ENCODE measurements at places on chromosomes 7 and 10.
A peak's percentile ranks its signal among the peaks of the same experiment; 100 is the strongest.

GRCh38 chr7:3292694-3293093 is 8.4 kb upstream of the SDK1 start:
- DNase-seq, result no peak

GRCh38 chr10:44968500-44969400 is 9.1 kb downstream of the RASSF4 start:
- no peak for DNase-seq

- DNase-seq, result no peak
Measured at GRCh38 chr10:3215153-3215775, 42.7 kb upstream of the PITRM1 start.

- peak; percentile 22 for DNase-seq
Measured at GRCh38 chr10:77763453-77764430, 126.1 kb upstream of the KCNMA1 start.

- DNase-seq, result peak; percentile 44
Measured at GRCh38 chr10:115879372-115880089, 393.5 kb downstream of the GFRA1 start.

GRCh38 chr10:96287392-96288105 is 16.2 kb upstream of the BLNK start:
- peak; percentile 78 for DNase-seq

DNA sequence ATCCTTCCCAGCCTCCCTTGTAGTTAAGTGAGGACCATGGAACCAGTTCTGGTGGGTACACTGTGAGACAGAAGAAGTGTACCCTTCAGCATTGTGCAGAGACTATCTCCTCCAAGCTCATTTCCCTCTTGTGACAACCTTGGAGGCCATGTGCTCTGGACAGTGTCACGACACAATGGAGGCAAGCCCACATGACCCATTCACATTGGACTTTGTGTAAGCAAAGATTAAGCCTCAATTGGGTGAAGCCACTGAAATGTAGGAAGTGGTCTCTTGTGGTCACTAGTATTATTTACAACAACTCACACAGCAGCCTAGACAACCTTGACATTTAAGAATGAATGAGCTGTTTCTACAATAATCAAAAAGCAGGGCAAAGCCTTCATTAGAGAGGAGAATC is 124.2 kb downstream of the INHBA start:
- DNase-seq, result no peak

DNA sequence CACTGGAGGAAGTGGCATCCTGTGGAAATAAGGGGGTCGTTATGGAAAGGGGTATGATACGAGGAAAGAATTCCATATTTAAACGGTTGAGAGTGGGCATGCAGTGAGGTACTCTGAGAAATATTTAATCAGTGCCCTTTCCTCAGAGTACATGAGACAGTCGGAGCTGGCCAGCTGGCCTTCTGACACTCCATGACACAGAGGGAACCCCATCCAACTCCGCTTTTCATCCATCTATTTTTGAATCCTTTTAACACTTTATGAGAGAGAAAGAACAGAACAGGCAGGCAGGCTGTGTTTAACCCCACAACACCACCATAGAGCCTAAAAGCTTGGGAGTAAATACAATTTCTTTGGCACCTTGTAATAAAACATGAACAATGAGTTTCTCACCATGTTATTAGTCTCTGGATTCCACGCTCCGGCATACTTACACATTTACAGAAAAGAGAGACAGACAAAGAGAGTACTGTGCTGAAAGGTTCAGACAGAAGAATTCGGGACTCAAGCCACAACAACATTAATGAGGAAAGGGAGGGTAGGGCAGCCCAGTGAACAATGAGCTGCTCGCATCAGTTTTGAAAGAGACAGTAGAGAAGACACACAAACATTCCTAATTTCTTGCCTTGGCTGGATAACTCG is 124.2 kb upstream of the PDLIM1 start:
- DNase-seq, result peak; percentile 60

- peak; percentile 70 for DNase-seq
Measured at GRCh38 chr7:151086802-151087244, 548 bp downstream of the AGAP3 start.

DNA sequence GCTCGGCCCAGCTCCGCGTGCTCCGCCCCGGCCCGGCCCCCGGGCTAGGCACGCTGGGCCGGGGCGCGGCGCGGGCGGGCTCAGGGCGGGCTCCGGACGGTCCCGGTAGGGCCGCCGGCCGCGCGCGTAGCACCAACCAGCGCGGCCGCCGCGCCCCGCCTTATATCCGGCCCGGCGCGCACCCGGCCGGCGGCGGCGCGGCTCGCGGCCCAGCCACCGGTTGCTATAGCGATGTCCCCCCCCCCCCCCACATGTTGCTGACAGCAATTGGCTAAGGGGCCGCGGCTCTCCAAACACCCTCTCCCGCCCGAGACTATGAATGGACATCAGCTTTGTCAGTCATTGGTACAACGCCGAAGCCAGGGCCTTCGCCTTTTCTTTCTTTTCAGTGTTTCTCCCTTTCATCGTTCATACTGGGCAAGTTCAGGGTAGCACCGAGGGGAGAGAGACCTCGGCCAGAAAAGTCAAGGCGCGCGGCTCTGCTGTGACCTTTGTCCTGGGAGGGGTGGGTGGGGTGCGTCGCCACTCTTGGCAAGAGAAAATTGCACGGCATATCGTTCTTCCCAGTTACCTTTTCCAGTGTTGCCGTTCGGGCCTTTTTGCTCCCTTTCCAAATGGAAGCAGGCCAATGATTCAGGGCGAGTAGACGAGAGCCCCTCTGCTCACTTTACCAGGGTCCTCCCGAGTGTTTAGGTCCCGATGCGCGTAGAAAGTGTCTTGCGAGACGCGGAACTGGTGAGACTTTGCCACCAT is 354.2 kb downstream of the DNAJB6 start:
- DNase-seq, result peak; percentile 91

DNA sequence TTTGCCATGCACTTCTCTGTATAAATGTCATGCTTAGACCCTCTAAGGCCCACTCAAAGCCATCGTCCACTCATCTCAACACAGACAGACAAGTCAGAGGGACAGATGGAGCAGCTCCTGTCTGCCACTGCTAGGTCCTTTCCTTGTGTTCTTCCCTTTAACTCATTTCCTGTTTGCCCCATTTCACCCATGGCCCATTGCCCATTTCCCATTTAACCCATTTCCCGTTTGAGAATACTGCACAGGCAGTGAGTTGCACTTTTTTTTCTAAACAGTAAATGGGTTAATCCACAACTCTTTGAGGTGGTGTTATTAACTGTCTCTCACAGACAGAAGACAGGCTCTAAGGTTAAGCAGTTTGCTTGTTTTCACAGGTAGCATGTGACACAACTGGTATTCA is 179.3 kb downstream of the NPSR1 start:
- no peak for DNase-seq

GRCh38 chr7:102273749-102274712 is 12.6 kb upstream of the SH2B2 start:
- no peak for DNase-seq

- no peak for DNase-seq
Measured at GRCh38 chr7:90580051-90580450, 16.1 kb upstream of the CDK14 start.

DNA sequence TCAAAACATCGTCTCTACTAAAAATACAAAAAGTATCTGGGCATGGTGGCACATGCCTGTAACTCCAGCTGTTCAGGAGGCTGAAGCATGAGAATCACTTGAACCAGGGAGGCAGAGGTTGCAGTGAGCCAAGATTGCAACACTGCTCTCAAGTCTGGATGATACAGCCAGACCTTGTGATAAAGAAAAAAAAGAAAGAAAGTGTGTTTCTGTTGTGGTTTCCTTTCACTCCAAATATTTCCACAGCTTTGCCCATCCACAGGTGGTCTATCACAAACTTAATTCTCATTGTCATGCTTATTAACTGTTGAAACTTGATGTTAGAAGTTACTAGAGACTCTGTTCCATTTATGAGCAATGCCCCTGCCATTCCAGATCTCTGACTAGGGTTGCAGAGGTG is 316.0 kb upstream of the SEMA3C start:
- DNase-seq, result no peak

DNA sequence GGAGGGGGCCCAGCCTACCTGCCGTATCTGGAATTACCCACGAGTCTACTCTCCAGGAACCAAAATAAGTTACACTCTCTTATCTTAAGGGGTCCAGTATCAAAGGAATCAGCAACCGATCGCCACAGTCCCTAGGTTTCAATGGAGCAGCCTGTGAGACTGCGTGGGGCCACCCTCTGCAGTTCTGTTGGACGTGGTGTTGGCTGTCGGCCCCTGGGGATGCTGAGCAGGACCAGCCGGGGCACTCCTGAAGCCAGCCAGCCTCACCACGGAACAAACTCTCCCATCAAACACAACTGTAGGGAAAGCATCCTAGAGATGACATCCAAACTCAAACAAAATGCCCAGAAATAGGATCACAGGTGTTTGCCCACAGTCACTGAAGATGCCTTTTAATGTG is 25.5 kb upstream of the ABLIM1 start:
- no peak for DNase-seq

- peak; percentile 64 for DNase-seq
Measured at GRCh38 chr10:112797197-112797596, 152.8 kb upstream of the TCF7L2 start.

GRCh38 chr10:124917428-124918190 is 24.3 kb upstream of the ZRANB1 start:
- DNase-seq, result peak; percentile 86

DNA sequence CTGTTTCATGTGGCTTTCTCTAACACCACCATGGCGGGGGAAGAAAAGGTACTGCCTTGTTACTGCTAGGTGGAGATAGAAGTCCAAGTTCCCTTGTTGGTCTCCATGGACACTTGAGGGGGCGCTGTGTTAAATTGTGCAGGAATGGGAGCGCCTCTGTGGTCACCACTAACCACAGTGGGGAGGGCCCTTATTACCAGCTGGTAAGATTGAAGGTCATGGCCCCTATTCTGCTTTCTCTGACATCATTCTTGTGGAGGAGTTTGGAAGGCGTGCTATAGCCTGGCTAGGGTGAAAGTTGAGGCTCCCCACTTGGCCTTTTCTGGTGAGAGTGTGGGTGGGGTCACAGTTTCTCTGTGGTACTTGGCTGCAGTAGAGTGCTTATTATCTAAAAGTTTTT is 14.9 kb upstream of the MXI1 start:
- no peak for DNase-seq

DNA sequence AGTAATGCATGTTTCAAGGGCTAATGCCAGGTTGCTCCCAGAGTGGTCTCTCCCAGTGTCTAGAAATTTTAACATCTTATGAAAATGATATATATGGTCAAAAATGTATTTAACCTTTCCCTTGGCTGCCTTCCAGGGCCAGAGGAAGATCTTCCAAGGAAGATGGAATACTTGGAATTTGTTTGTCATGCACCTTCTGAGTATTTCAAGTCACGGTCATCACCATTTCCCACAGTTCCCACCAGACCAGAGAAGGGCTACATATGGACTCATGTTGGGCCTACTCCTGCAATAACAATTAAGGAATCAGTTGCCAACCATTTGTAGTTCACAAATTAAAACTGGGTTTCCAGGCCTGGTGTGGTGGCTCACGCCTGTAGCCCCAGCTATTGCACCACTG is 9.0 kb downstream of the GATAD1 start:
- DNase-seq, result peak; percentile 4

- no peak for DNase-seq
Measured at GRCh38 chr10:49001402-49001801, 61.8 kb upstream of the LRRC18 start.

DNA sequence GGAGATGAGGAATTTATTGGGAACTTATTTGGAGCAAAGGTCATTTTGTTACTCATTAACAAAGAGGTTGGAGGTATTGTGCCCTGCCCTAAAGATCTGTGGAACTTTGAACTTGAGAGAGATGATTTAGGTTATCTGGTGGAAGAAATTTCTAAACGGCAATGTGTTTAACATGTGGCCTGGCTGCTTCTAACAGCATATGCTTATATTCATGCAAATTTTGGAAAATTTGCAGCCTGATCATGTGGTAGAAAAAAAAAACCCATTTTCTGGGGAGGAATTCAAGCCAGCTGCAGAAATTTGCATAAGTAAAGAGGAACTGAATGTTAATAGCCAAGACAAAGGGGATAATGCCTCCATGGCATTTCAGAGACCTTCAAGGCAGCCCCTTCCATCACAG is 10.7 kb upstream of the PANK1 start:
- no peak for DNase-seq

GRCh38 chr7:120402801-120403200 is 129.8 kb downstream of the KCND2 start:
- peak; percentile 59 for DNase-seq

DNA sequence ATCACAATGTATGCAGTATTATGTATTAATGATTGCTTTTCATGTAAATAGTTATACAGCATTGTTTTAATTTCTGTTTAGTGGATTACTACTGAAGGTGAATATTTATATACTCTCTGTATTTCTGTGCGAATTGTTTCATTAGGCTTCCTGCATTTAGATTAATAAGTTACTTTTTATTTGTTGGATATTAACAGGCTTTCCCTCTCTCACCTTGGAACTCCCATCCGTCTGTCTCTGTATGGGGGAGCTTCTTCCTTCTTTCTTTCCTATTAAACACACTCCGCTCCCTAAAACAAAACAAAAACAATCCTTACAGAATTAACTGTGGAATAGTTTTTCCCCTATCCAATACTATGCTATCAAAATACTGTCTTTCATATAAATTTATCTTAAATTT is 205.1 kb downstream of the CACNB2 start:
- DNase-seq, result no peak

DNA sequence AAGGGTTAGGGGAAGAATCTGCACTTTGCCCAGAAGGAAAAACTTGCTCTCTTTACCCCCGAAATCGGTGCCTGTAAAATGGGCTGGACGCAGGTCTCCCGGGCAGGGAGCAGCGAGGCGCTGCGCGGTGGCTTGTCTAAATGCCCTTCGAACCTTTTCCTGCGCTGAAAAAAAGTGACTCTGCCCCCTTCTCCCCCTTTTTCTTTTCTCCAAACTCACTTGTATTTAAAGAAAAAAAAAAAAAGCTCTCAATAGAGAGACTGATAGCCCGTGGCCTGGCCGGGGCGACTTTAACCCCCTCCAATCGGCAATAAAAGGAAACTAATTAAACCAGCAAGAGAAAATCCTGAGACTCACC is 286 bp downstream of the SP8 start:
- no peak for DNase-seq

GRCh38 chr10:33249137-33249536 is 85.3 kb downstream of the NRP1 start:
- no peak for DNase-seq

- no peak for DNase-seq
Measured at GRCh38 chr7:38873433-38873832, 35.6 kb downstream of the VPS41 start.

Data from muscle of leg (tissue), 16 donors.